Iris pigment epithelial cell (primary cell): ENCODE measurements at places on chromosomes 11 and 22.

DNA sequence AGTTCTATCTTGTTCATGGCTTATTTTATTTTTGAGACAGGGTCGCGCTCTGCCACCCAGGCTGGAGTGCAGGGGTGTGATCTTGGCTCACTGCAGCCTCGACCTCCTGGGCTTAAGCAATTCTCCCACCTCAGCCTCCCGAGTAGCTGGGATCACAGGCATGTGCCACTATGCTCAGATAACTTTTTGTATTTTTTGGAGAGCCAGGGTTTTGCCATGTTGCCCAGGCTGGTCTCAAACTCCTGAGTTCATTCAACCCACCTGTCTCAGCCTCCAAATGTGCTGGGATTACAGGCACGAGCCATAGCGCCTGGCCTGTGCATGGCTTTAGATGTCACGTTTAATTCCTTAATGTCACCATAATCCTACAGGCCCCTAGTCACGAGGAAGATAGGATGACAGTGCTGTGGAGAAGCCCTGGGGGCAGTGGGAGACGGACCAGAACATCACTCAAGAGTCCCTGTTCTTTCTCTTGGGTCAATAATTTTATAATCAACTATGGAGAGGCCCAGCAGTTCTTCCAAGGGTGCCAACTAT, 99.5 kb downstream of the RDX start:
- no peak for DNase-seq

GRCh38 chr22:25346859-25347751, 127.7 kb downstream of the CRYBB2 start:
- peak; percentile 43 for DNase-seq

- DNase-seq, result no peak
These were observed 745 bp upstream of the ZBTB44 start for GRCh38 chr11:130315354-130315970.

- DNase-seq, result no peak
These were observed 3.0 kb downstream of the ASCL2 start for GRCh38 chr11:2267306-2267850.
